ENCODE measurements at places on chromosomes 4 and X.

DNA sequence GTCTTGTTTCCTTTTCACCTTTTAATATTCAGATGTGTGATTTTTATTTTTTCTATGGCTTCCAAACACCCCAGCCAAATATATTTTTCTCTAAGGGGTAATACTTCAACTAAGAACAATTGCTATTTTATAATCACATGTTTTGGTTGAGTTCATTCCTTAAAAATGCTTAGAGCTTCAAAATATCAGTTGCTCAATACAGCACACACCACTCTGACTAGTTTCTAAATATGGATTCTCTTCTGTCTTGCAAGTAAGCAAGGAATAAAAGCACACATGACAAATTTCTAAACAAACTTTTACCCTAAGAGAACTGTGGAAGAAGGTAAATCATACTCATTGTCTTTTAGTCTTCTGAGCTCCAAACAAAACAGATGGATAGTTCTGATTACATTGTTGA is 27.2 kb downstream of the ANTXR2 start:
- no peak for DNase-seq

DNA sequence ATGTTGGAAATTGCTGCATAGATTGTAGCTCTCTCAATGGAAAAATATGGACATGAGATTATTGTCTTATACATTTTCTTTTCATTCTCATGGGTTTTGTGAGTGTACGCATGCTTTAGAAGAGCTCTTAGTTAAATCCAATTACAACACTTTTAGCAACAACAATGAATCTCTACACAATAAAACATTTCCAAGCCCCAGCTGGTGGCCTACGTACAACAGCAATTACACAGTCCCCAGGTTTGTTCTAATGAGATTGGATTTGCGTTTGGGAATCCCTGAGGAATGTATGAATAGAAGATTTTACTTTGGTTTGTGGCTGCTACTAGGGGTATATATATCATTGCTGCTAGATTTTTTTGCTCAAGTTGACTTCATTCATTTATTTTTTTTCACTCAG is 98.6 kb downstream of the FHDC1 start:
- no peak for DNase-seq

GRCh38 chrX:52346174-52347165 is 22.4 kb upstream of the XAGE2 start:
- no peak for DNase-seq

- no peak for DNase-seq
Measured at GRCh38 chrX:29242856-29243255, 655.6 kb downstream of the IL1RAPL1 start.

GRCh38 chr4:75710246-75710645 is 14.1 kb upstream of the USO1 start:
- DNase-seq, result no peak

DNA sequence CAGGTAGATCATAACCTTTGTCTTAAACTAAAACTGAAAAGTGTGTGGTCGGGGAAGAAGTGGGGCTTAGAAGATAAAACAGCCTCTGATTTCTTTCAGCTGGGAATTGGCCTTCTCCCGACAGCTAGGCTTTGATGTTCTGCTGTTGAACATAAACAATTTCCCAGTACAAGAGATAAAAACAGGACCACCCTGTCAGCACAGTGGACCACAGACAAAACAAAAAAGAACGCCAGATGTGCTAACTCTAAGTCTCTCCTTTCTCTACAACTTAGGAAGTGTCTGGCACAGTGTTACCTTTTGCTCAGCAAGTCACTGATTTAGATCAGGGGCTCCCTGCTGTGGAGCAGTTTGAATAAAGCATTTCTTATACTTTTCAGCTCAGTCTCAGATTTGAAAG is 87.5 kb upstream of the UXT start:
- DNase-seq, result no peak
